ENCODE measurements at places on chromosomes 6 and 20.

- DNase-seq = no peak
Measured at GRCh38 chr6:45021676-45022075, 306.5 kb upstream of the RUNX2 start.

DNA sequence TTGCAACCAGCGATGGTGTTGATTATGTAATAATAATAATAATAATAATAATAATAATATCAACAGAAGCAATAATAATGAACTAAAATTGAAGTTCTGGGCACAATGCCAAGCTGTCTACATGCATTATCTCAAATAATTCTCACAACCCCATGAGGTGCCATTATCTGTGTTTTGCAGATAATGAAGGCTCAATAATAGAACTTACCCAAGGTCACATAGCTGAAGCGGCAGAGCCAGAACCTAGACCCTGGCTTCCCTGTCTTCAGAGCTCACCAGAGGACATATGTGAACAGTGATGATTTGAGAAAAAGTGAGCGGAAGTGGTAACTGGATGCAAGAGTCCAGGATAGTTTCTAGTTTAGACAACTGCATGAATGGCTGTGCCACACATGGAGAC is 91.0 kb downstream of the HIVEP1 start:
- DNase-seq = no peak

DNA sequence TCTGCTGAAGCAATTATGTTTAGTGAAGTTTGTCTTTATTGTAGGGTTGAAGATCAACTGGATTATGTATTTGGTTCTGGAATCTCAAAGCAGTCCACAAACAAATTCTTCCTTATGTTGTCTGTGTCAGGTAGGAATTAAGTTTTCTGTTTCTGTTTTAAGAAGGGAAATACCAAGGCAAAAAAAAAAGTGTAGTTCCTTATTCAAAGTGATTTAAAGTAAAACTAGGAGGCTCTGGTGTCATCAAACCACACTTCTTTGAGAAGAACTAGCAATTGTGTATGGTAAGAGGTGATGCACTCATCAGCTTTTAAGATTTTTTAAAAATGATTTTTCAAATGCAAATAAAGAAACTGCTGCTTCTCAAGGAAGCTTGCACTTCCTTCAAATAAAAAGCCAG is 1.9 kb downstream of the FAM135A start:
- DNase-seq = no peak

DNA sequence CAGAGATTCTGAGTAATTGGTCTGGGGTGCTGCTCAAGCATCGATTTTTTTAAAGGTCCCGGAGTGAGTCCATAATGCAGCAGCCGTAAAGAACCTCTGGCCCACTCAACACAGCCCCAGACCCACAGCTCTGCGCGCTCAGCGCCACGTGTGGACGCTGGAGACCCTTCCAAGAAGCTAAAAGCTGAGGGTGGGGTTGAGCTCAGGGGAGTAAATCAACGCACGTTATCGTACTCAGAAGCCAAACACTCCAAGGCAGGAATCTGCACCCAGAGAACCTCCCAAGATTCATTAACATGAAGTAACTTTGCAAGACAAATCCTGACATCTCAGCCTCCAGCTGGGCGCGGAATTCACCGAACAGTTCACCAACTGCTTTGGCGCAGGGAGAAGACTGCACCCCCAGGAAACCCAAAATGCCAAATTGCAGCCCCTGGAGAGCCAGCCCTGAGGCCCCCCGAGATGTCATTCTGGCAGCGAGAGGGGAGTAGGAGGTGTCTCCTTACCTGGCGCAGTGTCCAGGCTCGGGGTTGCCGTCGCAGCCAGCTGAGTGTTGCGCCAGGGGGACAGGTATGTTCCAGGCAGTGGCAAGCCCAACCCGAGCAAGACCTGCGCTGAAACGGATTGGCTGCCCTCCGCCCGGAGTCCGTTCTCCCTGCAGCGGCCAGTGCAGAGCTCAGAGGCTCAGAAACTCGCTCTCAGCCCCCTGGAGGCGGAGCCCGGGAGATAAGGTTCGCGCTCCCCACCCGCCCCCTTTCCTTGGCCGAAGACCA is at the start of gene COL21A1:
Gene COL21A1 (minus strand): TSS at position 700 of the 773 bp plus-strand sequence. CDS start 64,962 bp downstream, outside the sequence.
- no peak for DNase-seq

GRCh38 chr6:139472351-139473015 is 98.0 kb upstream of the CITED2 start:
- no peak for DNase-seq

Data from activated CD4-positive, alpha-beta T cell treated with anti-CD3 and anti-CD28 coated beads, Interleukin-2, amount 50 U/mL, for 4 hours (primary cell).